ENCODE measurements at places on chromosomes 13 and 19.

DNA sequence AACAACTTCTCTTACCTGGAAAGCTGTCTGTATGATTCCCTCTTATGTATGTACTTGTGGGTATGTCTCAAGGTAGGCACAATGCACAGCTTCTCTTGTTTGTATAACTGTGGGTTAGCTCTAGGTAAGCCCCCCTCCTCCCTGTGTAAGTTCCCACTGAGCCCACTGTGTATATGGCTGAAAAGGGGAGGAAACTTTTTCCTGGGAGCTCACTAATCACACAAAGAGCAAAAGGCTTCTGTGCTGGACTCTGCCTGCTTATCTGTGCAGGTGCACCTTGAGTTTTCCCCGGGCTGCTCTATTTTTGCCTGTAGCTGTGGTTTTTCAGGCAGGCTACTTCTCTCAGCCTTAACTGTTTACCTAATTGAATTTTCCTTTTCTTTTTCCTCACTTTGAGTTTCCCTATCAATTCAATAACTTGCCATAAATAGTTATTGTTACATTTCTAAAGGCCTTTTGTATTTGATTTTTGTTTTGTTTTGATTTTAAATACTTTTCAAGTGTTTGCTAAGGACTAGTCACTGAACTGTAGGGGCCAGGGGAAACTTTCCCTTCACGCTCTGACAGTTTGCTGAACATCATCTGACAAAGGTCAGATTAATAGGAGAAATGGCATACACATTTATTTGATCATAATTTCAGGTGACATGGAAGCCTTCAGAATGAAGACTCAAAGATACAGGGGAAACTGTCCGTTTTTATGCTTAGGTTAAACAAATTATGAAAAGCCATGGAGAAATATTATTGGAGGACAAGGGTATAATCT lies 423.5 kb upstream of the ATXN8OS start:
- DNase-seq: no peak

- DNase-seq: no peak
Observed at GRCh38 chr13:43698009-43698408, 88.8 kb downstream of the ENOX1 start.

GRCh38 chr13:30212256-30212655 lies 95.1 kb downstream of the KATNAL1 start:
- no peak for DNase-seq

DNA sequence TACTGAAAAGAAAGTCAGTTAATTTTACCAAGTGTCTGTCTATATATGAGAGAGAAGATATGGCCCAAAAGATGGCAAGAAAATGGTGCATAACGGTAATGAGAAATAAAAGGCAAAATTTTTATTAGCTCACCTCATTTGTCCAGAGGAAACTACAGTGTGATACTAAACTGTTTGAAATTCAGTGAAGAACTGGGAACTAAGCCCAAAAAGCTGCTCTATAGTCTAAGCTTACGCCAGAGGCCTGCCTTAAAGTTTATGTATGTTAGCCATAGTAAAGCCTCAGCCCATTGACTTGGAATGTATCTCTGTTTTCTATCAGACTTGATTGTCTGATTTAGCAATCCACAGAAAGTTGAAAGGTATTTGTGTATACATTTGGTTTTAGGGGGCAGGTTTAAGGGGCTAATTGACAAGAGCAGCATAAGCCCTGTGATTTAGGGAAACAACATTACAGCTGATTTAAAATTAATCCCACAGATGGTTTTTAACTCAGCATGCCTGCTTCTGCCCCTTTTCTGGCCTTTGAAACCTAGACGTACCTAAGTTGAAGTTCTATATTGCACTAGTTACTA lies 91.0 kb upstream of the MAB21L1 start:
- no peak for DNase-seq

- DNase-seq: peak; percentile 48
Observed at GRCh38 chr19:42284066-42284501, 15.0 kb downstream of the CIC start.

GRCh38 chr19:43667126-43667875 lies 2.7 kb downstream of the PLAUR start:
- no peak for DNase-seq

DNA sequence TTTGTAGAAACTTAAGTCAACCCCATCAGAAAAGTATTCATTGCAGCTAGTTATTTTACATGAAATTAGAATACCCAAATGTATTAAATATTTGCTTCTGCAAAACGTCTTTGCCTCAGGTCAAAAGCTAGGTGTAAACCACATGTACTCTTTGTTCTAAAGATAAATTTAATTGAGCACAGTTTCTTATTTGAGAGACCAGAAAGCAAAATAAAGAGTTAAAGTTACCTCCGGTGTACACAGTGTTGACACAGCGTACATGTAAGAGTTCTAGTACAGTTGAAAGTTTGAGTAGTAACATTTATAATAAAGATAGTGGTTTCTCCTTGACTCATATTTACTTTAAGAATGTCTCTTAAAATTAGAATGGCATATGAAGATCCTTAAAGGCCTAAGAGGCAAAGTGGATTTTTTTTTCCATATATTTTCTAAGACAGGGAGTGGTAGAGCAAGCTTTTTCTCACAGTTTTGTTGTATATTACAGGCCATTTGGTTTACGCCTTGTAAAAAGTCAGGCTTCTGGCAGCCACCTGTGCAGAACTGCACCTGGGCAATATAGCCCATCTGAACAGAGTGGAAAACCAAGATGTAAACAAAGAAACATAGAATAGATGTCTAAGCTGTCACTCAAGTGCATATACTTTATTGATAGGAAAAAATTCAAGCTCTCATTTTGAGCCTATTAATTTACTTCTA lies 2.9 kb downstream of the LRCH1 start:
- no peak for DNase-seq

GRCh38 chr19:47176627-47177090 lies 46.0 kb downstream of the SAE1 start:
- no peak for DNase-seq

- DNase-seq: no peak
Observed at GRCh38 chr13:64061649-64062048, 2646.0 kb upstream of the PCDH20 start.

DNA sequence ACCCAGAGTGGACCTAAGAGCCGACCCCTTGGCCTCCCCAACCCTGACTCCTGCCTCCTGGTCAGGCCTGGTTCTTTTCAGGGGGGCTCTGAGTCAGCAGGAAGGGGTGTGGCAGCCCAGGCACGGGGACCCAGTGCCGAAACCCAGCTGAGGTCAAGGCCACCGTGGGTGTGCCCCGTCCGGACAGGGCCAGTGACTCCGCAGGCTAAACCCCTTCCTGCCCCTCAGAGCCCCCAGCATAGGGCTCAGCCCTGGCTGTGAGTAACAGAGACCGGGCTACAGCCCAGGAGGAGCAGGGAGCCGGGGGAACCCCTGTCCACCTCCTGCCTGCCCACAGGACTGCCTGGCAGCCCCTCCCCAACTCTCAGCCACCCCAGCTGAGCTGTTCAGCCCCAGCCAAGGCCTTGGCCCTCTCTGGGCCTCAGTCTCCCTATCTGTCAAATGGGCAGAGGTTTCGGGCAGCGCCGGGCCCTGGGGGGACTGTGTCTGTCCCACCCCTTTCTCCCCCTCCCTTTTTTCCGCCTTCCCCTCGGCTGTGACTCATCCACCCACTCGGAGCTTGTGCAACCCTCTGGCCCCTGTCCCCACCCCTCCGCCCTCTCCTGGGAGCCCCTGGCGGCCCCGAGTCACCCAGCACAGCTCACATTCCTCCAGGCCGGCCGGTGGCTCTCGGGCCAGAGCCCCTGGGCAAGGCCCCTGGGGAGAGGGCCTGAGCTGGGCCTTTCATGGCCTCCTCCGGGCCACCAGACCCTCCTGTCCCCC lies 8.6 kb downstream of the ZBTB7A start:
- peak; percentile 58 for DNase-seq

DNA sequence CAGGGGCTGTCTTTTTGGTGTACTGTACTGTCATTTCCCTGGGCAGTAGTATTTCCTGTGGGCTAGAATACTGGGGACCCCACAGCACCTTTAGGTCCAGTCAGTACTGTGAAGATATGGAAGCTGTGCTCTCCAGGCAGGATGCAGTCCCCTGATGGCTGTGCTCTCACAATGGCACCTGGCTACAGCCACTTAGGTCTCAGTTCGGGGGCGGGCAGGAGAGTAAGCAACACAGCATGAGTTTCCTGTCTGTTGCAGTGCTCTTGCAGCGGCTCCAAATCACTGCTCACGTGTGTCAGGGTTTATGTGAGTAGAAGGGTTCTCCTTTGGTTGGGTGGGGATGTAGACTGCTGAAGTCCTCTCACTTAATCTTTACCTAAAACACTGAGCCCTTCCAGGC lies 810.4 kb downstream of the DACH1 start:
- no peak for DNase-seq

GRCh38 chr19:54905803-54906511 lies at the start of gene NCR1:
Gene NCR1 (plus strand): TSS chr19:54906148. CDS start chr19:54906188, 40 bp downstream.
- peak; percentile 25 for DNase-seq
